IPS DF 19.7 (cell line): ENCODE measurements at places on chromosomes 13 and 19.

- no peak for DNase-seq
Measured at GRCh38 chr13:45787346-45787745, 64.2 kb downstream of the SIAH3 start.

DNA sequence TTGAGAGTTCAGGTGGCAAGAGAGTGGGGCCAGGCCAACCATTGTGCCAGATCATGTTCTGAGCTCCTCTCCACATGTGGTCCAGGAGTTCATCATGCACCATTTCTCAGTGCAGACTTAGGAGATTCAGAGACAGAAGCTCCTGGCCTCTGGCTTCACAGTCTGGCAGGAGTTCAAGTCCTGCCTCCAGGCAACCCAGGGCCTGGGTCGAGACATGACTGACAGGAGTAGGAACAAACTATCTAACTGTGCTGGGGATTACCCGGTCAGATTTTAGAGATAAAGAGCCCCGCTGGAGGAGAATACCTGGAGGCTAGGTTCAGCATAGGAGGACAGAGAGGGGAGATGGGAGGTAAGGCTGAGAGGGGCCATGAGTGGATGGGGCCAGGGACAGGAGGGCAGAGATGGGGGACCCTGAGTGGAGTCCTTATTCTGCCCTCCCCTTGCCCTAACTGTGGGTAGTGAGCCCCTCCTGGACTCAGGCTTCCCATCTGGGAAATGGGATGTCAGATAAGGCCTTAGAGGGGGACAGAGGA lies 906 bp upstream of the CYP4F11 start:
- no peak for DNase-seq

- no peak for DNase-seq
Measured at GRCh38 chr13:36696410-36697010, 22.7 kb downstream of the SERTM1 start.

GRCh38 chr13:111470933-111471332 lies 150.5 kb downstream of the TEX29 start:
- DNase-seq: no peak
